ENCODE measurements at places on chromosomes 5 and 9.

GRCh38 chr5:105730982-105731381, 1939.8 kb downstream of the EFNA5 start:
- DNase-seq = peak; percentile 27

DNA sequence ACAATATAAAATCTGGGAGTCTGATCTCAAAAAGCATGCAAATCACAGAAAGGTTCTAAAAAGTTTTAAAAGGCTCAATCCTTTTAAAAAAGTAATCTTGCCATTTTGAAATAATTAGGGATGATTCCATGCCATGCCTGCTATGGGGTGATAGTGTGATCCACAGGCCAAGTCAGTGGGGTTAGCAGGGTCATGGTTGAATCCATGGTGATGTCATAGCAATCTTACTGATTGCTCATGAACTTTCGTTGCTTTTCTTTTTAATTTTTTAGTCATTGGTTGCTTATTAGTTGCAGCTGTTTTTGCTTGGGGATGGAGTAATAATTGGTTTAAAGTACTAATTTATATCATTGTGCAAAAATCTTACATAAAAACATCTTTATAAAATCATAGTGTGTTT, 485.0 kb downstream of the ENC1 start:
- DNase-seq = no peak

GRCh38 chr9:97419309-97419867, 7.5 kb downstream of the TDRD7 start:
- no peak for DNase-seq

DNA sequence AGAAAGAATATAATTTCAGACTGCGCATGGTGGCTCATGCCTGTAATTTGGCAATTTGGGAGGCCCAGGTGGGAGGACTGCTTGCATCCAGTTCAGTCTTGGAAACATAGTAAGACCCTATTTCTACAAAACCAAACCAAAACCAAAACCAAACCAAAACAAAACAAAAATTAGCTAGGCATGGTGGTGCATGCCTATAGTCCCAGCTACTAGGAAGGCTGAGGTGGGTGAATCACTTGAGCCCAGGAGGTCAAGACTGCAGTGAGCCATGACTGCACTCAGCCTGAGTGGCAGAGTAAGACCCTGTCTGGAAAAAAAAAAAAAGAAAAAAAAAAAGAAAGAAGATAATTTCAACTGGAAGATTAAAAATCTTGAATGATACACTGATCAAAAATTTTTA, 137.0 kb upstream of the ACOT12 start:
- no peak for DNase-seq

DNA sequence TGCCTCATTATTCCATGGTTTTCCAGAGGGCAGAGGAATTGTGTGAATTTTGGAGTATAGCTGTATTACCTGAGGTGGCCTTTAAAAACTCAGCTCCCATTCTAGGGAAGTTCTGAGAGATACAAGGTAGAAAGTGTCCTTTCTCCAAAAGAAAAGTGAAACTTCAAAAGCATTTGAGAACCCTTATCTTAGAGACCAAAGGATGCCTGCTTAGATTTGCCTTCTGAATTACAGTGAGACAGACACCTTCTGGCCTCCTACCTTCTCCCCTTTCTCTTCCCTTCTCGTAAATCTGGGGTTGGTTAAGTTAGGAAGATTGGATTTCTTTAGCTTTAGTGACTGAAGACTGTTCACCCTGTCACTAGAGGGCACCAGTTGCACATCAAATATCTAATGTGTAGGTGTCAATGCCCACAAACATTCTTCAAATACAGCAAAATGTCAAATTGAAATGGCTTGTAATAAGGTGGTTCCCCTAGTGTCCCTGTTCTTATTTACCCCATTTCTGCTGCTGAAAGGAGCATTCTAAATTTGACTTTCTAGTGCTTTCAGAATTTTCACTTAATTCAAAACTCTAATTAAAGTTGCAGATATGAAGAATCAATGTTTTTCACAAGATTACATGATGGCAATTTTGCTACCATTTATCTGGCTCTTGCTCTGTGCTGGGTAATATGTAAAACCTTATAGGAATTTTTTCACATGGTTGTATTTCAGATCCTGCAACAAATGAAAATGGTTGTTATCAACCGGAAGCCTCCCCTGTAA, 46.7 kb downstream of the PRRC1 start:
- peak; percentile 26 for DNase-seq

DNA sequence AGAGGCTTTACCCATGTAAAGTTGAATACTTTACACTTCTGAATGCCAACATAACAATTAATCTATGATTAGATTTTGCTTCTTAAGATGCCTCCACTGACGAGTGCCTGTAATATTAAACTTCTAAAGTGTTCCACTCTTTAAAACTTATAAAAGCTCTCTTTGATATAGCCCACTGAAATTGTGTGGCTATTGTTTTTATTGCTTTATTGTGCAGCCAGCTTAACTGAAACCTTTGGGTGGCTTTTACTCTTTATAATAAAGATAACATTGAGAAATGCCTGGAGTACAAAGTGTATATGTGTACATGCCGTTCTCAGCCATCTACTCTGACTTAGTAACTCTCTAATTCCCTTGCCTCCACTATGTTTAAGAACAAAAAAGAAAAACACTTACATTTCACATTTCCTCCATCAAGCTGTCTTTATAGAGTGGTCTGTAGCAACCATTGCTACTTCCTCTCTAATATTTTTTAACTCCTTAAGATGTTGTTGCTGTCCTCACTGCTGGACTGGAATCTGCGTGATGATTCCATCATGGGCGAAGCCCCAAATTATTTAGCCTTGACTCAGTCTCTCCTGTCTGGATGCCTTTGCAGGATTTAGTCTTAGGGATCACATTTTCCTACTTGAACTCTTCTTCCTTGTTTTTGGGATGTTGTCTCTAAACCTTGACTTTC, 9.1 kb downstream of the PIK3R1 start:
- DNase-seq = no peak

DNA sequence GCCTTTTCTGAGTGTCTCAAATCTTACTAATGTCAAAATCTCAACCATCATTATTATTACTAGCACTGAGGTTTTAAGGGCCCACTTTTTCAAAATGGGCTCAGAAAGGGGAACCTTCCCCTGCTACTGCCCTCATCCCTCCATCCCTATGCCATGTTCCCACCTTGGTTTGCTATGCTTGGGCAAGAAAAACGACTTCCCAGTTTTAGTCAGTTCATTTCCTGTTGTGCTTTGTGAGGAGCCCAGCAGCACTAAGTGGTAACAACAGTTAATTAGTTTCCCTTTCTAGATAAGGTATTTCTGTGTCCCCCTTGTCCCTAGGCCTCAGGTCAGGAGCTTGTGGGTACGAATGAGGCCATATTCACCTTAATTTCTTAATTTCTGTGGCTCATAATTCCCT, 595.2 kb downstream of the RAB3C start:
- DNase-seq = no peak

DNA sequence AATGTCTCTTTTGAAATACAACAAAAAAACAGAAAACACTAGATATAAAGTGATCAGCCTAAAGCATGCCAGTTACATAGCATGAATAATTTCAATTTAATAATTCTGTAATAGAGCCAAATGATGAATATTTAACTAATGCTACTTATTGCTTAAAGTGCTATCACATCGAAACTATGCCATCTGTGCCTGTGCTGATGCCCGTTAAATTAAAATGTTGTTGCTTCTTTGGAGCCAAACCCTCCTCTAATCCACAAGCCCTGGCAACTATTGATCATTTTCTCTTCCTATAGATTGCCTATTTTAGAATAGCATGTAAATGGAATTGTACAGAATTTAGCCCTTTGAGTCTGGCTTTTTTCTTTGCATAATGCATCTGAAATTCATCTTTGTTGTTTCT, 356.2 kb downstream of the CHSY3 start:
- no peak for DNase-seq

GRCh38 chr5:119063579-119064379, 7.1 kb upstream of the DMXL1 start:
- no peak for DNase-seq
